ENCODE measurements at places on chromosomes 16 and 17.

- H3K36me3 ChIP-seq, result peaks cover 21% of the 10 kb centered on the region
- H3K4me3 ChIP-seq, result no peak overlapping the region
- no peak for DNase-seq
- H3K27me3 ChIP-seq, result no peaks in the 10 kb centered on the region
- no peak overlapping the region for H3K27ac ChIP-seq
- H3K4me1 ChIP-seq, result no peaks in the 10 kb centered on the region
Observed at GRCh38 chr16:22267764-22268163, 29.4 kb upstream of the POLR3E start.

- peaks cover 7% of the 10 kb centered on the region for H3K36me3 ChIP-seq
- H3K27ac ChIP-seq, result no peak overlapping the region
- H3K4me1 ChIP-seq, result no peaks in the 10 kb centered on the region
- H3K4me3 ChIP-seq, result no peak overlapping the region
- H3K27me3 ChIP-seq, result no peaks in the 10 kb centered on the region
- DNase-seq, result no peak
Observed at GRCh38 chr17:30513346-30513745, 36.1 kb downstream of the GOSR1 start.

DNA sequence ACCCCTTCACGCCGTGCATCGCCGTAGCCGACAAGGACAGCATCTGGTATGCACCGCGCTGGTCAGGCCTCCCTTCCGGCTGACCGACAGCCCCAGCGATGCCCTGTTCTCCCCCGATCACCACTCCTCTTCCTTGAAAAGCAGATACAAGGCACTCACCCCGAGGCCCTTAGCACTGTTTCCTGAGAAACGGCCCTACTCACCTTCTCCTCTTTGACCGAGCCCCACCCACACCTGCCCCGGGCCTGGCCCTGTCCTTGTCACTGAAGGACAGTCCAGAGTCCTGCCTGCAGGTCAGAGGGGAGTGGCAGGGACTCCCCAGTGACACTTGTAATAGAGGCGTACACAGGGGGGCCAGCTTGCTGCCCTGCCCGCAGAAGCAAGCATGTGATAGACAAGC lies 45.9 kb upstream of the CHMP6 start:
- H3K4me3 ChIP-seq, result no peak overlapping the region
- H3K27me3 ChIP-seq, result no peaks in the 10 kb centered on the region
- peaks cover 7% of the 10 kb centered on the region for H3K36me3 ChIP-seq
- no peak for DNase-seq

GRCh38 chr17:34865716-34866115 lies 95.5 kb downstream of the CCT6B start:
- no peaks in the 10 kb centered on the region for H3K4me1 ChIP-seq
- H3K27me3 ChIP-seq, result no peaks in the 10 kb centered on the region
- no peaks in the 10 kb centered on the region for H3K36me3 ChIP-seq
- no peak for DNase-seq
- no peak overlapping the region for H3K4me3 ChIP-seq
